ENCODE measurements at places on chromosomes 2 and 18.

DNA sequence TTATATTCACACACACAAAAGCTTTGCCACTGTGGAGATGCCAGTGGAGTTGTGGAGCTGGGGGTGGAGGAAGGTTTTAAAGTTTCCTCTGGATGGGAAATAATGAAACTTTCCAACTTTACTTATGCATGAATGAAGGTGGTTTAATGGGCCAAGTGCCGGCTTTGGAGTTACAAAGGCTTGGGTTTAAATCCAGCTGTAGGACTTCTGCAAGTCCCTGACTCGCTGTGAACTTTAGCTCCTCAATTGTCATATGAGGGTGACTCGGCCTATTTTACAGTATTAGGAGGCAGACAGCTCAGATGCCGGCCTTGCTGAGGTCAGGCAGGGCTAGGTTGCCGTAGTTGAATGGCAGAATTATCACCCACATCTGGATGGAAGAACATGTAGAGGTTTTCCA, 415.8 kb upstream of the TRIB2 start:
- DNase-seq: no peak

DNA sequence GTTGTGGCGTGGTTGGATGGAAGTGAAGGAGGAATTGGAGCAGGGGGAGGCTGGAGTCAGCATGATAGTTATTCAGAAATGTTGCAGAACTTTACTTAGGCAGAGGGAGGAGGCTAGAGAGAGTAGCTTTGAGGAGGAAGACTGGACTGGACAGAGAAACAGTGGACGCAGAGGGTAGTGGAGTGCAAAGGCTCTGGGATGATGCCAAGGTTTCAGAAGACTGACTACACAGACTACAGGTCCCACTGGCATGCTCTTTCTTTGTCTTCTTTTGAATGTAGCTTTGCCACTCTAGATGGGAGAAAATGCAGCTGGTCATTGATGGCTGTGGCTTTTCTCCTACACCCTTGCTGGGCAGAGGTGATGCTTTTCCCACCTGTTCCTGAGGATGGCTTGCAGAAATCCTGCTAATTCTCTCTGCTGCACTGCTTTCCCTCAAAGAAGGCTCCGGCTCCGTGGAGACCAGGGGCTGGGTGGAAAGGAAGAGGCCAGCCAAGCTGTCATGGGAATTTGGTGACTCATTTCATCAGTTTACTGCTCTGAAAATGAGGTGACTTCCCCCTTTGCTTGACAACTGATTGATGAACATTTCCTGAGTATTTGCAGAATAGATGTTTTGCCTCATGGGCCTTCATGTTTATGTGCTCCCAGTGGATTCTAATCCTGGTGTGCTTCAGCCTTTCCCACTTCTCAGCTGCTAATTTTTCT, 42.4 kb downstream of the MEIS1 start:
- DNase-seq: no peak

DNA sequence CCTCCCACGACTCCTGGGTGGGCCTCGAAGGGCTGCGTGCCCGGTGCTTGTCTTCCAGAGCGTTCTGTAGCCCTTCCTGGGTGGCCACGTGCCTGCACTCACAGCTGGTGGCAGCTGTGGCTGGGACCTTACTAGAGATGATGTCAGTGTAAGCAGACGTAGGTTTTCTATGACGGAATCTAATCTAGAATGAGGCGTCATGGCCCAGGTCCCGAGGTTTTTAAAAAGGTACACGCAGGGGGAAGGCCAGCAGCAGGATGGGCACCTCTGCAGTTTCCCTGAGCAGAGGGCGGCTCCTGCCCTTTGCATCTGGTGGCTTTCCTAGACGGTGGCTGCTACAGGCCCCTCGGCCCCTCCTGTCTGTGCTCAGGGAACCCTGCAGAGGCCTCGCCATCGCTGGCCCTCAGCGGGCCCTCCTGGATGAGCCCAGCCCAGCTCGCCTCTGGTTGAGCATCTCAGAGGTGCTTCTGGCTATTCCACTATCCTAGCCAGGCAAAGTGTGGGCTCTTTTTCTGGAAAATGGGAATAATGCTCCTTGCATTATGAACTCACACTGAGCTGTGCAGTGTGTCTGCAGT, 49.6 kb upstream of the PXDN start:
- DNase-seq: no peak

- no peak for DNase-seq
Observed at GRCh38 chr2:94986392-94986963, 39.0 kb upstream of the MAL start.

DNA sequence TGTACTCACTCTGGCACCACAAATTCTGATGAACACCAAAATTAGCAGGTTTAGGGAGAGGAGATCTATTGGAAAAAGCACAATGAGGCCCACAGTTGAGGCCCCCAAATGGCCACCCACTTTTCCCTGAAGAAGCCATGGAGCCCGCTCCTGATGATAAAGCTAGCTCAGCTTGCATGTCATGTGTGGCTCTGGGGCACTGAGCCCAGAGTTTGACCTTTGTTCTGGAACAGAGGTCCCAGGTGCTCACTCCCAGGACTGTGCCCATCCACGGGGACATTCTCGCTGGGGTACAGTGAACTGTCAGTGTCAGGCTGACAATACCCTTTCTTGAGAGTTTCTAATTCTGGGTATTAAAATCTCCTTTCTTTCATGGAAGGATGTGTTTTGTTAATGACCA, 36.2 kb downstream of the XDH start:
- no peak for DNase-seq

DNA sequence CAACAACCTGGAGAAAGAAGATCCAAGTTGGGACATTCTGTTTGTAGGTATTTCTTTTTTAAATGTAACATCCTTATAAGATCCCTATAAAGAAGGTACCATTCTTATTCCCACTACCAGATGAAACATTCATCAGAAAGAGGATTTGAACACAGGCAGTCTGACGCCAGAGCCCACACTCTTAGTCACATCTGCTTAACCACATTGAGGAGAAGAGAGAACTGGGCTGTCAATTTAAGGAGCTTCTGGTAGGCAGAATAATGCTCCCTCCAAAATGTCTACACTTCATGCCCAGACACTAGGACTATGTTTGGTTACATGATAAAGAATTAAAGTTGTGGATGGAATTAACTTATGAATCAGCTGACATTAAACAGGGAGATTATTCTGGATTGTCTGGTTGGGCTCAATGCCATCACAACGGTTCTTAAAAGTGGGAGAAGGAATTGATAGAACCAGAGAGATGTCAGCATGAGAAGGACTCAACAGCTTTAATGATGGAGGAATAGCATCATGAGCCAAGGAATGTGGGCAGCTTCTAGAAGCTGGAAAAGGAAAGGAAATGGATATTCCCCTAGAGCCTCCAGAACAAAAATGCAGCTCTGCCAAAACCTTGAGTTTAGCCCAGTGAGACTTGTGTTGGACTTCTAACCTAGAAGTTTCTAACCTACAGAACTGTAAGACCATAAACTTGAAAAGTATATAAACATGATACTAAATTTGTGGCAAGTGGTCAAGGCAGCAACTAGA, 82.2 kb downstream of the KLF7 start:
- no peak for DNase-seq

GRCh38 chr2:216596236-216596979, 36.8 kb upstream of the IGFBP2 start:
- peak; percentile 58 for DNase-seq

GRCh38 chr2:192983173-192983572, 788.4 kb upstream of the TMEFF2 start:
- no peak for DNase-seq

- no peak for DNase-seq
Observed at GRCh38 chr2:67854103-67854743, 208.6 kb downstream of the C1D start.

GRCh38 chr18:35507623-35508022, 9.9 kb upstream of the INO80C start:
- DNase-seq: no peak

GRCh38 chr2:213640738-213641425, 356.6 kb downstream of the SPAG16 start:
- no peak for DNase-seq

DNA sequence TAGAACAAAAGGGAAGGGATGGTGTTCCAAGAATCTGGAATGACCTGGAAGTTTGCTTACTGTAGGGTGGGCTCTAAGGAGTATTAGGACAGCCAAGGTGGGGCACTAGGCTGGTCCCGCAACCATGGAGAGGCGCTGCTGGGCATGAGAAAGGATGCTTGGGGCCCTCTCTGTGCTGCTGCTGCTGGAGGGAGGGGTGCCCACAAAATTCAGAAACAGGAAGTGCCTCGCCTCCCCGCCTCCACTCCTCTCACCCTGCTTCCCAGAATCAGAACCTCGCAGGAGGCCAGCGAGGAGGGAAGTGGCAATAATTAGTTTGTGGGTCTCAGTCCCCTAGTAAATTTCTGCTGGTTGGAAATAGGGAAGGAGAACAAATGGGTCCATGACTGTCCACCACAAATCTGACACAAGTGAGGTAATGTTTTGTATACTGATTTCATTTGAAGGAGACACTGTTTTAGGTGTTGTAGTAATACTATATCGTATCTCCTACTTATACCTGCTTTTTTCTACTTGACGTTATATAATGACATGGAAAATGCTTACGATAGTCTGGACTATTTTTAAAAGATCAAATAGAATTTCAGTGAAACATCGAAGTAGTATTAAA, 7.9 kb upstream of the PDCL3 start:
- no peak for DNase-seq

DNA sequence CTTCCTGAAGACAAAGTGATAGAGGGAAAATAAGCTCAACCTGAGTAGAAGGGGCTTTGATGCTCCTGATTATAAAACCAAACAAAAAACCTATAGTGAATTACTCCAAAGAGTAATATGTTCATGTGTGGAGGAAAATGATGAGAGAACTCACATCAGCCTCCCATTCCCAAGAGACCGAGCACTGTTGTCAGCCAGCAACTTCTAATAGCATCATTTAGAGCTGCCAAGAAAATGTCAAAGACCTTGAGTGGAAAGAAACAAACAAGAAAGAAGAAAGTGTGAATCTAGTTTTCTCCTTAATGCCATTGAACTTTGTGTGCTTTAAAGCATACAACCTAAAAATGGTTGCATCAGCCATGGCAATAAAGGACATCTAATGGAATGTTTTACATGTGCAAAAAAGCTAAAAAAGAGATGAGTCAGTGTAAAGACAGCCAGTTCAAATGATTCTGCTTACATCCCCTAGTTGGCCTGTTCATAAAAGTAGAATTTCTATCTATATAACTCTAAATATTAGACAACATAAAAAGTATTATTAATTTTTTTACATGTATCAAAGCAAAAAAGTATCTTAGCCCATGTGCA, 1066.2 kb downstream of the TDRD15 start:
- no peak for DNase-seq

- DNase-seq: no peak
Observed at GRCh38 chr2:219175928-219176817, 552 bp downstream of the CNPPD1 start.

GRCh38 chr2:160077912-160078810, 15.7 kb upstream of the PLA2R1 start:
- DNase-seq: no peak

GRCh38 chr2:54588244-54588899, 132.2 kb downstream of the SPTBN1 start:
- no peak for DNase-seq

DNA sequence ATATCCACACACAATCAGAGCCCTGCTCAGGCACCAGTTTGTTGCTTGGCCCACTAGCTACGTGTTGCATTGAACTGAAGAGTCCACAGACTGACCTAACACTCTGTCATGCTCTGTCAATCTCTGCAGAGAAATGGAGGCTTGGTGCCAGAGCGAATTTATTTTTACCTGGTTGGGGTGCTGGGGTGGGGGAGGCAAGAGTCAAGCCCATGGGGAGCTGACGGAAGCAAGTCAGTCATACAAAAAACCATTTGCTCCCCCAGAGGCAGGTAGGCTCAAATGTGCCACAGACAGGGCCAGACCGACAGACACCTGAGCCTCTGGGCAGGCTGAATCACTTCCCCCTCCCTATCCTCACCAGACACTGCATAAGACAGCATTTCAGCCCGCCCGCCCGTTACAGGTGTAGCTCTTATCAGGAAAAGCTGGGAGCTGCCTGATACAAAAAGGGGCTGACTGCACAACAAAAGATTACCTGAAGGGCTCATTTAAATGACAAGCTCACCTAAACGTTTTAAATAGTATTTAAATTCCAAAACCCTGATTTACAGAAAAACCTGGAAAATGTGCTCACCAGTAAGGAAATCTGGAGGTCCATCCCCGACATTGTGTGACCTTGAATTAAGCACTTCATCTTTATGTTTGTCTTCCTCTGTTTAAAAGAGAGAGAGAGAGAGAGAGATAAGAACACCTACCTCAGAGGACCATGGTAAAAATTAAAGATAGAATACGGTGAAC, 2.1 kb upstream of the PCBP1 start:
- DNase-seq: no peak

DNA sequence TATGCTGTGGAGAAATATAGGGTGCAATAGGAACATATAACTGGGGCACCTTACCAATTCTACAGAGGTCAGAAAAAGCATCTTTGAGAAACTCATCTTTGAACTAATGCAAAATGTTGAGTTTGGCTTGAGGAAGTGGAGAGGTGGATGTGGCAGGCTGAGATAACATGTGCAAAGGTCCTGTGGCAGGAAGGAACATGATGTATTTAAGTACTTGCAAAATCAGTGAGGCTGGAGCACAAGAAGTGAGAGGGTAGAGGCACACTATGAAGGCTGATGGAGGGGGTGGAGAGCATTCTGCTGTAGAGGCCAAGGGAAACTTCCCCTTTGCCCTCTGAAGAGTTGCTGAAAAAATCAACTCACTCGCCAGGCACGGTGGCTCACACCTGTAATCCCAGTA, 14.7 kb upstream of the RAB1A start:
- no peak for DNase-seq

- no peak for DNase-seq
Observed at GRCh38 chr2:132632000-132632649, 37.9 kb downstream of the LYPD1 start.

GRCh38 chr2:63242747-63243146, 192.1 kb downstream of the OTX1 start:
- no peak for DNase-seq

- DNase-seq: peak; percentile 13
Observed at GRCh38 chr2:109736177-109736827, 57.8 kb upstream of the RGPD5 start.

GRCh38 chr2:69241093-69241492, 145.9 kb downstream of the GFPT1 start:
- no peak for DNase-seq

GRCh38 chr18:48893061-48893607, 57.6 kb downstream of the SMAD7 start:
- no peak for DNase-seq

GRCh38 chr2:179020156-179020750, 29.7 kb downstream of the CCDC141 start:
- no peak for DNase-seq

- no peak for DNase-seq
Observed at GRCh38 chr18:71986351-71987050, 557.6 kb downstream of the CBLN2 start.

DNA sequence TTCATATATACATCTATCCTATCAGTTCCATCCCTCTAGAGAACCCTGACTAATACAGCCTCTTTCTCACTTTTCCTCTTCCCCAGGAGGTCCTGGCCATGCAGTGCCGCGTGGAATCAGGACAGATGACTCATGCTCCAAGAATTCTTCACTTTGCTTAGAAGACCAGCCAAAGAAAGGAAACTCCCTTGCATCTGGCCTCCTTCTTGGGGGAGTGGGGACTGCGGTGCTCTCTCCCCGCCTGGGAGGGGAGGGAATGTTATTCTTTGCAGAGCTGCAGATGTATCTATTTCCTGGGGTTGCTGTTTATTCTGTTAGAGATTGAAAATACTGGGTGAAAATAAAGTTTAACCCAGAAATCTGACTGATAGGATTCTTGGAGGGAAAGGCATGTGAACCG, 111.5 kb upstream of the SH3BP4 start:
- DNase-seq: peak; percentile 94

Data from brain pericyte (primary cell).